Diencephalon (tissue), 1 donor: ENCODE measurements at places on chromosomes 1 and 21. TPM values are rescaled to one million over a fixed set of nuclear protein-coding genes. Genes with fewer than 3 reads are reported as not detected.

Gene BRINP3
- total RNA-seq = 117 TPM

Gene IGSF9
- total RNA-seq = 3.9 TPM

Gene CIART
- 6.5 TPM for total RNA-seq

Gene UBE2U
- not detected for total RNA-seq

Gene PTPN7
- total RNA-seq = not detected

Gene GUCA2B
- total RNA-seq = not detected

Gene OR2T12
- not detected for total RNA-seq

Gene IL20
- not detected for total RNA-seq

Gene IL10
- 0.46 TPM for total RNA-seq

Gene RHD
- total RNA-seq = 0.92 TPM

Gene KCNK1
- total RNA-seq = 7.4 TPM

Gene GJA5
- 2.3 TPM for total RNA-seq

Gene RCSD1
- total RNA-seq = 7.4 TPM

Gene LDLRAD1
- not detected for total RNA-seq

Gene AIM2
- 9.9 TPM for total RNA-seq

Gene KRTAP19-3
- not detected for total RNA-seq

Gene C4BPB
- total RNA-seq = not detected

Gene LEMD1
- total RNA-seq = 4.6 TPM

Gene NHLH1
- 0.23 TPM for total RNA-seq

Gene S100B
- total RNA-seq = 57.0 TPM

Gene CFHR1
- total RNA-seq = 2.5 TPM

Gene HES3
- not detected for total RNA-seq

Gene NBPF4
- 0.46 TPM for total RNA-seq

Gene ERICH3
- 20.3 TPM for total RNA-seq

Gene PTCH2
- total RNA-seq = 1.2 TPM

Gene ZRANB2
- total RNA-seq = 94.1 TPM

Gene SLAMF7
- total RNA-seq = not detected

Gene DNM3
- 72.0 TPM for total RNA-seq

Gene CASQ1
- total RNA-seq = 0.92 TPM

Gene UBXN10
- 7.4 TPM for total RNA-seq

Gene PKP1
- 0.92 TPM for total RNA-seq

Gene ADCY10
- total RNA-seq = 0.69 TPM

Gene C1orf115
- total RNA-seq = 9.7 TPM

Gene CSF3R
- total RNA-seq = 4.6 TPM

Gene RHBDL2
- 0.46 TPM for total RNA-seq

Gene L1TD1
- total RNA-seq = 0.23 TPM

Gene RIPPLY3
- 0.23 TPM for total RNA-seq

Gene DCAF6
- total RNA-seq = 65.7 TPM

Gene FCGR3A
- 11.1 TPM for total RNA-seq

Gene CACYBP
- total RNA-seq = 266 TPM

Gene RXFP4
- not detected for total RNA-seq

Gene SPRR2G
- total RNA-seq = not detected

Gene SPATA1
- total RNA-seq = 1.4 TPM

Gene HTR6
- 0.92 TPM for total RNA-seq

Gene KCNJ9
- total RNA-seq = 18.5 TPM

Gene ADAM30
- not detected for total RNA-seq

Gene THEM5
- not detected for total RNA-seq

Gene PRXL2B
- 30.2 TPM for total RNA-seq

Gene ARV1
- 26.3 TPM for total RNA-seq

Gene TBX15
- 0.69 TPM for total RNA-seq

Gene PRAMEF20
- total RNA-seq = not detected

Gene TAS1R3
- total RNA-seq = 0.23 TPM

Gene SPRR2A
- total RNA-seq = not detected

Gene PCAT6
- total RNA-seq = not detected

Gene IGSF3
- total RNA-seq = 98.0 TPM

Gene TTLL10
- 0.69 TPM for total RNA-seq

Gene TSEN15
- 28.1 TPM for total RNA-seq
